Activated CD8-positive, alpha-beta memory T cell treated with anti-CD3 and anti-CD28 coated beads for 1 hour (primary cell): ENCODE measurements at places on chromosomes 6 and 20.

GRCh38 chr6:118249680-118250079, 298.4 kb upstream of the PLN start:
- DNase-seq, result no peak

DNA sequence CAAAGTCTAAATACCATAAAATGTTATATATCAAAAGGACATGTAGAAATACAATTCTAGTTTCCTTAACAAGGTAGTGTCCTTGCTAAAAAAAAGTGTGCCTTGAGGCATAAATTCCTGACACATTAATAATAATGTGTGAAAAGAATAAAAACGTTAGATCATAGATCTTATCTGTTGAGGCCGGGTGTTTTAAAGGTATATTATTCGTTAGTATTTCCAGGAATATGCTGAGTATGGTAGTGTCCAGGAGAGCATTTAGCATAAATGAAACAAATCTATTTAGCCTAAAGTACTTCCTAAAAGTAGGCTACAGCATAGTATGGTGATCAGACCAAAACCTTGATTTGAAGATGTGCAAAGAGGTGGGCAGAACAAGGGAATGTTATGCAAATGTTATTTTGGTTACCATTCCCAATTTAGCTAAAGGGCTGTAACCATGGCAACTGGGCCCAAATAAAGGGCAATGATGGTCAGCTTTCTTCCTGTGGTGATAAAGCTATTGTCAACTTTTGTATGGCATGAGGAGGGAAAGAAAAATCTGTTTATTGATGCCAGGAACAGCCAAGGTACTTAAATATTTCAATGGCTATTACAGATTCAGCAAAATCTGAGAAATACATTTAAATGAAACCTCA, 18.9 kb downstream of the MKKS start:
- no peak for DNase-seq

GRCh38 chr20:38072898-38073297, 39.4 kb downstream of the RPRD1B start:
- no peak for DNase-seq

DNA sequence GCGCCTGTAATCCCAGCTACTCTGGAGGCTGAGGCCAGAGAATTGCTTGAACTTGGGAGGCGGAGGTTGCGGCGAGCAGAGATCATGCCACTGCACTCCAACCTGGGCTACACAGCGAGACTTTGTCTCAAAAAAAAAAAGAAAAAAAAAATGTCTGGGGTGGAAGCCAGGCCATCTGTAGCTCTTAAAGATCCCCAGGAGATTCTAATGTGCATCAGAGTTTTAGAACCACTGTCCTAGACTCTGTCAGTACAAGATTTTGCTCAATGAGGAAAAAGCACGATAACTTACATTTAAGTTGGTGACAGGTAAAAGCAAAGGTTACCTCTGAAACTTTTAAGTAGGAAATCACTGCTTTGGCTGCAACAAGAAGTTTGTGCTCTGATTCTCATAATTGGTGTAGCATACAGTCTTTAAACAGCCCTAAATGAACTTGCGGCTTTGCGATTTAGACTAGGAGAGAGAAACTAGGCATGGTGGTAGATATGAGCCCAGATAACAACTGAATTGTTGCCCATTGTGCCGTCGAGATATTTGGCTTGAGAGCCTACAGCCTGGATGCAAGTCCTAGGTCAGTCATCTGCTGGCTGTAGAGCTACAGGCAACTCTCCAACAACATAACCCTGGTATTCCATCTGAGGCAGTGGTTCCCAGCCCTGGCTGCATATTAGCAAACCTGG, 67.2 kb downstream of the BACH2 start:
- no peak for DNase-seq

DNA sequence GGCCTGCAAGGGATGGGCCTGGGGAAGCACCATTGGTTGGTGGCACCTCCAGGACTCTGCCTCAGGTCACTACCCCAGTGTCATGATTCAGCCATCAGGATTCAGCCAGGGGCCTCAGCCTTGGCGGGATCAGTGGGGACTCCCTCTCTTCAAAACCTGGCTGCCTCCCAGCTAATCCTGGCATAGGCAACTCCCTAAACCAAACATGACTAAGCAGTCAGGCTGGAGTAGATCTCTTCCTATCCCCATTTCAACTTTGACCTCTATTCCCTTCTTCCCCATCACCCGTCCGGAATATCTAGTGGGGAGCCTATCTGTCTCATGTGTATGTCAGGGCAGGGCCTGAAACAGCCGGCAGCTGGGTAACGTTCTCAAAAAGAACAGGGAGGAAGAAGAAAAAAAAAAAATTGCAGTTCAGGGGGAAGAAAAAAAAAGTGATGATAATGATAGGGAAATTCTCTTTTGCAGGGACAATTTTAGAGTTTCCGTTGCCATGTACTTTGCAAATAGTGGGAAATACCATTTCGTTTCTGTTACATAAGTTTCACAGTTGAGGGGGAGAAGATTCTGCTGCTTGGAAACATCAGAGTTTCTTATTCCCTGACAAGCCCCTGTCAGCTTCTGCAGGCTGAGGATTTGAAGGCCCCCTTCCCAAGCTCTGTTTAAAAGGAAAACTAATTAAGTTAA, 4.1 kb upstream of the PREX1 start:
- no peak for DNase-seq

DNA sequence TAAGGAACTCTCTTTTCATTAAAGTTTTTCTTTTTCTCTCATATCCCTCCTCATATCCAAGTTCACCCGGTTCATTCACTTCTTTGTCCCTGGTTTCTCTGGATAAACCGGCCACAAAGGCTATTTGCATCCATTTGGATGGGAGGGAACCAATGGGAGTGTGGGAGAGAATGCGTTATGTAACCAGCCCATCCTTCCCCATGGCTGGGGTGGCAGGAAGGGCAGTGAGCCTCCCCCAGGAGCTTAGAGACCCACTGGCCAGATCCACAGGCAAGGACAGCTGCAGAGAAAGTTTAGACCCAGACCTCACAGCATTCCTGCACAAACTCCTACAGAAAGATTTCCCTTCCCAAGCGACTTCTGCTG, 10.7 kb downstream of the CASS4 start:
- no peak for DNase-seq

GRCh38 chr20:13947719-13948118, 42.7 kb downstream of the SEL1L2 start:
- no peak for DNase-seq

GRCh38 chr6:33313105-33313708, 671 bp downstream of the TAPBP start:
- DNase-seq, result no peak

GRCh38 chr6:41040940-41041536, 1.2 kb upstream of the TSPO2 start:
- DNase-seq, result no peak

DNA sequence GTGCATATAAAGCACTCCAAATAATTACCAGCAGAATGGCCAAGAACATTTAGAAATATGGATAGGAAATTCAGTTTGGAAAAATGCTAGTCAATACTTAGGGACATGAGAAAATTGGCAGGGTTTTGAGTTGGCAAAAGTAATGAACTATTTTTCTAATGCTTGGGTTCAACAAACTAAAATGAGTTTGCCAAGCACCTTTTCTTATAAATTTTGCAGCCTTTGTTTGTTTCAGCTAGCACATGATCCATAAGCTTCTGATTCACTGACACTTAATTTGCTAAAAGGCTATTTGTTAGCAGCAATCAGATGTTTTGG, 324.8 kb downstream of the QKI start:
- DNase-seq, result no peak

DNA sequence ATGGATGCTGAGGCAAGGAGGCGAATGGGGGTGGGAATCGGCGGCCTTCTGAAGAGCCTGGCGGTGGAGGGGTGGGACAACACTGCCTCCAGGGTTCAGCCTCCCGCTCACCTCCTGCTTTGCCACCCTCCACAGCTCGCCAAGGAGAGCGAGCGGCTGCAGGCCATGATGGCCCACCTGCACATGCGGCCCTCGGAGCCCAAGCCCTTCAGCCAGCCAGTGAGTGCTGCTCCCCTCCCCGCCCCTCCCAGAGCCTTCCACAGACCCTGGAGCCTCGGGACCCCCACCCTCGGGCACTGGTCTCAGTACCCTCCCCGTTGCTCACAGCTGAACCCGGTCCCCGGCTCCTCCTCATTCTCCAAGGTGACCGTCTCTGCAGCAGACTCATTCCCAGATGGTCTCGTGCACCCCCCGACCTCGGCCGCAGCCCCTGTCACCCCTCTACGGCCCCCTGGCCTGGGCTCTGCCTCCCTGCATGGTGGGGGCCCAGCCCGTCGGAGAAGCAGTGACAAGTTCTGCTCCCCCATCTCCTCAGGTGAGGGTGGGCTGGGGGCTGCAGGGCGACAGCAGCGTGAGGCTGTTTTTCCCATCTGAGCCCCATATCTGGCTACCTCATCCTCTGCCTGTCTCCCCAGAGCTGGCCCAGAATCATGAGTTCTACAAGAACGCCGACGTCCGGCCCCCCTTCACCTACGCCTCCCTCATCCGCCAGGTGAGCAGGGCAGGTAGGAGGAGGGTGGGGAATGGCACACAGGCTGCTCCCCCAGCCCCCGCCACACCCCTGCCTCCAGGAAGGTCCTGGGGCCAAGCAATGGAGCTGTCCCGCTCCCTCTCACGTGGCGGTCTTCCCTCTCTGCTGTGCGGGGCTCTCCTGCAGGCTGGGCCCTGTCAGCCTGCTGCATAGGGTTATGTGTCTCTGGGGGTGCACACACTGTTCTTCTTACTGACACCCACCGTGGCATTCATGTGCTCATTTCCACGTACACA, 43.7 kb downstream of the FOXP4 start:
- no peak for DNase-seq

- no peak for DNase-seq
Measured at GRCh38 chr6:17392978-17393891, at the start of gene CAP2. TSS of gene CAP2 (plus strand) at chr6:17393595. CDS start at chr6:17421556, 27,961 bp downstream.

DNA sequence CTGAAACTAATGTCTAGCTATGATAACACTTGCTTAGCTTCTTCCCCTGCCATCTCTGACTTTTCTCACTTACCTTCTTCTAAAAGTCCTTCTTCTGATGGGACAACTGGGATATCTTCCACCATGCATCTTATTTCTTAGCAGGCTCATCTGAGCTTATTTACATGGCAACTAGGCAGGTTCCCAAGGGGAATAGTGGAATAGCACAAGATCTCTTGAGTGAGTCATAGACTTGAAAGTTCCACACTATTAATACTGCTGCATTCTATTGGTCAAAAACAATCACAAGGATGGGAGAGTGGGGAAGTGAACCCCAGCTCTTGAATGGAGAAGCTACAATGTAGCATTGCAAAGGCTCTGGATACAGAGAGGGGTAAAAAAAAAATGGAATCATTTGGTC, 142.1 kb downstream of the HAO1 start:
- no peak for DNase-seq

GRCh38 chr6:100472674-100473073, 8.0 kb upstream of the SIM1 start:
- no peak for DNase-seq

DNA sequence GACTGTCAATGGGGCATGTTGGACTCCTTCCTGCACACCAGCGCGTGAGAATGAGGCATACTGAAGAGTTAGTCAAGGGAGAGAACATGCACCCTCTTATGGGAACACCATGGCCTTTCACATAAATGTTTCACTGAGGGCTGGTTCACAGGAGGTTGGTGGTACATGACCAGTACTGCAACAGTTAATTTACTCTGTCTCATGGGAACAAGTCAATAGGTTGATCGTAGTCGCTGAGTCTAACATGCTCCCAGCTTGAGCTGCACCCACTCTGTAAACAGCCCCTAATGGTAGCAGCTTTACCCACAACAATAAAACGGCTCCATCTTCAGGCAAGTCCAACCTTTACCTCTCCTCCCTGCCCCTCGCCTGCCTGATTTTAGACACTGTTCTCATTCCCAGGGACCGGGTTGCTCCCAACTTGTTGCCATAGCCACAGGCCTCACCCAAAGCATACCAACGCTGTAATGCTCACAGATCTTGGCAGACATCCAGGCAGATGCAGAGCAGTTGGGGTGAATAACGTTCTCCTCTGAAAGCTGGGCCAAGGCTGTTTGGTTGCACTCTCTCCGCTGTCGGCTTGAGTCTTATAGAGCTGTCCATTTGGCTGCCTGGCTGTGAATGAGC, 111.3 kb downstream of the LY86 start:
- DNase-seq, result no peak

GRCh38 chr6:44849806-44850205, 462.3 kb downstream of the CDC5L start:
- DNase-seq, result no peak

- DNase-seq, result no peak
Measured at GRCh38 chr6:75368151-75368779, 83.7 kb upstream of the TMEM30A start.

GRCh38 chr6:104954190-104954797, 2.6 kb upstream of the LIN28B start:
- DNase-seq, result no peak

GRCh38 chr6:30357678-30358540, 13.0 kb downstream of the RPP21 start:
- peak; percentile 24 for DNase-seq

- DNase-seq, result no peak
Measured at GRCh38 chr6:162941128-162941527, 213.4 kb downstream of the PACRG start.

- no peak for DNase-seq
Measured at GRCh38 chr6:113696960-113697359, 160.2 kb upstream of the MARCKS start.

- no peak for DNase-seq
Measured at GRCh38 chr6:86192123-86192522, 549.4 kb upstream of the SYNCRIP start.

DNA sequence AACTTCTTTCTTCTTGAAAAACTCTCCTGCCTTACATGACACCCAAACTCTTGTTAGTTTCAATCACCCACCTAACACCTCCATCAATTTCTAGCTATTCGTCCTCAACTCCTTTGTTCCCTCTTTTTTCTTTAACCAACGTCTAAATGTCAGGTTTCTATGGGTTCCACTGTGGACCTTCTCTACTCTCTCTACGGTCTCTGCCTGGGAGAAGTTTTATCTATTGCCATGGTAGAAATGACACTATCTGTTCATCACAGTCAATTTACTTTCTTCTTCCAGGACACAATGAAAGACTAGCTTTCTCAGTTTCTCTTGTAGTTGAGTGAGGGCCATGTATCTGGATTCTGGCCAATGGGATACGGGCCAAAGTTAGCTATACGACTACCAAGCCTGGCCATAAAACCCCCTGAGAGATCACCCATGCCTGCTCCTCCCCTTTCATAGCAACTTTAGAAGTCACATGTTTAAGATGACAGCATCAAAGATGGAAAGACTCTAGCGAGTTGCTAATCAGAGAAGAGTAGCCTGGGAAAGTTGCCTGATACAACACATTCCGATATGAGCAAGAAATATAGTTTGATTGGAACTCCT, 17.9 kb downstream of the RNGTT start:
- DNase-seq, result no peak

GRCh38 chr6:127190552-127190951, 72.1 kb downstream of the RSPO3 start:
- no peak for DNase-seq

DNA sequence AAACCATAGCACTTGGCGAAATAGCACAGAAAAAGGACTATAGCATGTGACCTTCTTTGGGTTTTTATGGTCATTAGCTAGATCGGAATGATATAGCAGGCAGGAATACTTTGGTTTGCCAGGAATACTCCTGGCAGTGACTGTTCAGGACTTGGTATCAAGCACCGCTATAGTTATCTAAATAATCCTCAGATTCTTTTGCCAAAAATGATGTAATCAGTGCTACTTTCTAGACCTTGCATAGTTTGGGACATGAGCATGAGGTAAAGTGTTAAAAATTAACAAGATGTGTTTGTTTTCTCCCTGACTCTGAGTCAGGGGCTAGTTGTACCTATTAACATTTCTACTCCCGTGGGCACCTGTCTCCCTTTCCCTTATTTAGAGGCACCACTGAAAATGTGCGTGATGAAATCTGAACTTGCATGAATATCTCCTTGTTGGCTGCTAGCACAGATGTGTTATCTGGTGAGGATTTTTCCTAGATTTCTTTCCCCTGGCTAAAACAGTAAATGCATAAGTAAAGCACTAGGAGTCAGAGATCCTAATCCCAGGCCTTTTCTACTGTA, 511.0 kb downstream of the CDKAL1 start:
- no peak for DNase-seq
